ENCODE measurements at places on chromosomes 5 and 9.
A peak's percentile ranks its signal among the peaks of the same experiment; 100 is the strongest.

- no peak for DNase-seq
These were observed 164.3 kb upstream of the BRINP1 start for GRCh38 chr9:119533504-119533903.

DNA sequence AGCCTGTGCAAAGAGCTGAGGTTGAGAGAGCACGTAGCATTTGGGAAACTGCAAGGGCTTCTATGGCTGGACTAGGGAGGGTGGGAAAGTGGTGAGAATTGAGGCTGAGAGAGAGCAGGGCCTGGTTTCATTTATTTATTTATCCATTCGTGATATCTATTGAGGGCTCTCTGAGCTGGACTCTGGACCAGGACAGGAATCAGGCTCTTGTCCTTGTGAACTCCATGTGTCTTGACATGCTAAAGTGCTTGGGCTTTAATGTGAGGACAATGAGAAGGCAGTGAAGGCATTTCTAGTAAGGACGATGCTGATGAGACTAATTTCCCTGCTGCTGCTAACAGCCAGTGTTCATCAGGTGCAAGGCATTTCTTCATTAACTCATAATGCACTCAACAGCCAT, 95.9 kb upstream of the KLF4 start:
- DNase-seq, result no peak

DNA sequence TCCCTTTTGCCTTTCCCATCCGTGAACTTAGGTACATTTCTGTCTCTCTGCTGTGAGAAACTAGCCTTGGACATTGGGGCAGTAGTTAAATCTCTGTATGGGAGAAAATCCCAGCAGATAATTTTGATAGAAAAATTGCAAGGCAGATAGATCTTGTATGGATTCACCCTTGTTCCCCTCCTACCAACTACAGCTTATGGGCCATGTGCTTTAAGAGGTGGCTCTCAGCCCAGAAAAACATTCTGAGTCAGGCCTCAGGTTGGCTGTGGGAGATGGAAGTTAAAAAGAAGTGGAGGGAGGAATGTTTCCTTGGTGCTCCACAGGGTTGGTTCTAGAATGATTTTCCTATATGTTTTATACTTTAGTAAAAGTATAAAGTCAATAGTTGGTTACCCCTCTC, 1.4 kb upstream of the KDM3B start:
- DNase-seq, result no peak

GRCh38 chr9:6441269-6441668, 28.3 kb downstream of the UHRF2 start:
- no peak for DNase-seq

DNA sequence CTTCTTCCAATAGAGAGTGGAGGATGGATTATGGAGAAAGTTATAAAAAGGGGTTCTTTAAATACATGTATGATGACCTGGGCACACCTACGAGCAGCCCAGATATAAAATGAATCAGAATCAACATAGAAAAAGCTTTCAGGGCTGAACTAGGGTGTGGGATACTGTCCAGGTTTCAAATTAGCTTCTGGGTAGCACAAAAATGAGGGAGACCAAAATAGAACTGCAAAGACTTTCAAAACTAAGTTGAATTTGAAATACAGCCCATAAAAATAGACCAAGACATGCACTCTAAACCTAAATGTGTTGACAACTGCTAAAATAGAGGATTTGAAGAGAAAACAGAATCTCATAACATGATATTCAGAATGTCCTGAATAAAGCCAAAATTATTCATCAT, 17.0 kb downstream of the ZNF484 start:
- DNase-seq, result no peak

GRCh38 chr9:42396318-42396717, 212.9 kb downstream of the SPATA31A6 start:
- no peak for DNase-seq

- no peak for DNase-seq
These were observed 280.0 kb upstream of the MAP3K1 start for GRCh38 chr5:56535347-56535746.

- DNase-seq, result no peak
These were observed 868.1 kb upstream of the CDH9 start for GRCh38 chr5:27906481-27906880.

GRCh38 chr9:107755246-107755645, 265.7 kb upstream of the KLF4 start:
- DNase-seq, result no peak

DNA sequence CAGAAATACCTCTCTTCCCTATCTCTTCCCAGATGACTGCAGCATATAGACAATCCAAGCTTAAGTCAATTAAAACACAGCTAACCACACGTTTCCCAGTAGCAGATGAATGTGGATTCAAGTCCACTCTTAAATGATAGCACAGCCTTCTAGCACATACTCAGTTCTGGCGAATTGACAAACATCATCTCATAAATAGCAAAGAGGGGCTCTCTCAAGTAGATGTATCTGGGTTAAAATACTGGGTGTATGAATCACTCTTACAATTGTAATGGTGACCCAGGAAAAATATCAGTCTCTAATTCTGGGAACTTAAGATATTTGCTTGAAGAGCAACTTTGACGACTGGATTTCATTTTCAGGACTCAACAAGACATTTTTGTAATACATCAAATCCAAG, 67.0 kb upstream of the HAPLN1 start:
- DNase-seq, result no peak

DNA sequence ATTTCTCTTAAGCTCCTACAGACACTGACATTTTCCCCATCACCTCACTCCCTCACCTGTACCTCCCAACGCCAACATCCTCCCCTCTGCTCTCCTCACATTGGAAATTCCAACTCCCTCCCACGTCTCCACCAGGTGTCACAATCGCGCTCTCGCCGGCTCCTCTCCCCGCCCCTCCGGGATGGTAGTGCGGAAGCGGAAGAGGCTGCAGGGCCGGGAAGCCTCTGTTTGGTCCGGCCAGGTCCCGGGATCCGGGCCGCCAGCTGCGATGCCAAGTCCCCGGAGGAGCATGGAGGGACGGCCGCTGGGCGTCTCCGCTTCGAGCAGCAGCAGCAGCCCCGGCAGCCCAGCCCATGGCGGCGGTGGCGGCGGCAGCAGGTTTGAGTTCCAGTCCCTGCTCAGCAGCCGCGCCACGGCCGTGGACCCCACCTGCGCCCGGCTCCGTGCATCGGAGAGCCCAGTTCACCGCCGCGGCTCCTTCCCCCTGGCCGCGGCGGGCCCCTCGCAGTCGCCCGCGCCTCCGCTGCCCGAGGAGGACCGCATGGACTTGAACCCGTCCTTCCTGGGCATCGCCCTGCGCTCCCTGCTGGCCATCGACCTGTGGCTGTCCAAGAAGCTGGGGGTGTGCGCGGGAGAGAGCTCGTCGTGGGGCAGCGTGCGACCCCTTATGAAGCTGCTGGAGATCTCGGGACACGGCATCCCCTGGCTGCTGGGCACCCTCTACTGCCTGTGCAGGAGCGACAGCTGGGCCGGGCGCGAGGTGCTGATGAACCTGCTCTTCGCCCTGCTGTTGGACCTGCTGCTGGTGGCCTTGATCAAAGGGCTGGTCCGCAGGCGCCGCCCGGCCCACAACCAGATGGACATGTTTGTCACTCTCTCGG, at the start of gene PLPP6:
TSS of gene PLPP6 (plus strand) at position 187 of the 881 bp plus-strand sequence. CDS start at position 269, 82 bp downstream.
- DNase-seq, result peak; percentile 93

GRCh38 chr9:79600466-79600865, 28.7 kb downstream of the TLE4 start:
- no peak for DNase-seq

GRCh38 chr5:82662340-82662739, 384.2 kb upstream of the RPS23 start:
- DNase-seq, result no peak

- no peak for DNase-seq
These were observed 932.9 kb upstream of the DMAC1 start for GRCh38 chr9:8732367-8733075.

- DNase-seq, result no peak
These were observed 156.2 kb downstream of the CDK5RAP2 start for GRCh38 chr9:120423812-120424211.

- DNase-seq, result no peak
These were observed 164.0 kb downstream of the ARHGAP26 start for GRCh38 chr5:142934051-142934762.

GRCh38 chr9:113649855-113650206, 186.3 kb downstream of the RGS3 start:
- DNase-seq, result no peak

- DNase-seq, result no peak
These were observed 12.6 kb downstream of the ERGIC1 start for GRCh38 chr5:172846677-172847076.

Data from iPS-NIHi11 (cell line).